ENCODE measurements at places on chromosomes 12 and 14.
A peak's percentile ranks its signal among the peaks of the same experiment; 100 is the strongest.

GRCh38 chr12:79200176-79200575, 335.6 kb downstream of the SYT1 start:
- no peak for DNase-seq

DNA sequence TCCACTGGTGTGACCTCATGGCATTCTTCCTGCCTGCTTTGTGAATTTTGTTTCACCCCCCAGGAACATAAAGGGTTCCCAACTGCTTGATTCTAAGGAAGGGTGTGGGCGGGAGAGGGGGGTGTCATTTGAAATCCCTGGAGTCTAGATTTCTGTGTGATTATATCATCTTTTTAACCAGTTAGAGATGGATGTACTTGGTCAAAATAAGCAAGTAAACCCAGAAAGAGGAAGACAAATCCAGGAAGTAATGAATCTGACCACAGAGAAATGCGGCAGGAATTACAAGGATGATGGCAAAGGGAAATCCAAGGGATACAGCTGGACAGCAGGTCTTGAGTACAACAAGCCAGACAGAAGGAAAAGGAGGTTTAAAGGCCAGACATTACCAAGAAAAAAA, 38.9 kb downstream of the DMAC2L start:
- no peak for DNase-seq

- DNase-seq: no peak
Measured at GRCh38 chr14:88196116-88196890, 126.8 kb downstream of the KCNK10 start.

DNA sequence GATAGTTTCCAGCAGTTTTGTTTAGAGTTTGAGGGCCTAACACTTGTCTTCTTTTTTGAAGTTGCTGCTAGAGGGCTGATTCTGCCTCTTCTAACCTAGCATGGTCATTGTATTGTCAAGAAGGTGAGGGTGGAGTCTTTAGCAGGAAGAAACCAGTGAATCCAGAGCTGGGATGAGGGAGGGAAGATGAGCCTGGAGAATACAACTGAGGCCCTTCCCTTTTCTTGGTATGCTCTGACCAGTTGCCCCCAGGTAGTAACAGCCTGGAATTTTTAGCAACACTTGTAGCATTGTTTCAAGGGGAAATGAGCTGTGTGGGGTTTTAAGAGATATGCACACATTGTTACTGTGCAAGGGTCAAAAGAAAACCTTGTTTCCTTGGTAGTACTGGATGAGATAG, 9.0 kb downstream of the FLVCR2 start:
- DNase-seq: peak; percentile 63

DNA sequence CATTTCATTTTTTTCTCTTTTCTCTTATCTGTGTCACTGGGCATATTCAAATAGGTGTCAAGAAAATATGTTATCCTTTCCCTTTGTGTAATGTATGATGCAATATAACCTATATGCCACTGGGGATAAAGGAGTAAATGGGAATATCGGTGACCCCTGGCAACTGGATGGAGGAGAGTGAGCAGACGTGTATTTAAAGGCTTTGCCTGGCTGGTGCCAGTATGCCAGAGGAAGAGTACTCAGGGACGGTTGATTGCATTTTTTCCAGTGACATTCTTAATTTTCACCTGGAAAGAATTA, 12.0 kb upstream of the STXBP6 start:
- DNase-seq: no peak

- no peak for DNase-seq
Measured at GRCh38 chr14:68947802-68948201, 31.3 kb downstream of the ACTN1 start.

GRCh38 chr12:77751939-77752338, 78.8 kb upstream of the NAV3 start:
- DNase-seq: no peak

DNA sequence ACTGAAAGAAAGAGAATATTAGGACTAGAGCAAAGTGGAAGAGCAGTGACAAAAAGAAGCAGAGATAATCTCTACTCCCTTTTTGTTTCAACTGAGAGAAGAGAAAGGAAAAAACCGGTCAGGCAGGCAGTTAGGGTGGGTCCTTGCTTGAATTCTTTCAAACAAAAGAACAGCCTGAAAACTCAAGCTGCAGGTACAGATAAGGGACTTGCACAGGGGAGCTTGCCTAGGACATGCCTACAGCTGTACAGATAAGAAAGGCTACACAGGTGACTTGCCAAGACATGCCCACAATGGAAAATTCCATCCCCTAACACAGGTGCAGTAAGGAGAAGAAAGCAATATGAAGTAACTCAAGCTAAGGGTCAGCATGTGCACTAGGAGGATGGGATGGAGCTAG, 532.2 kb upstream of the MIS18BP1 start:
- DNase-seq: peak; percentile 63

DNA sequence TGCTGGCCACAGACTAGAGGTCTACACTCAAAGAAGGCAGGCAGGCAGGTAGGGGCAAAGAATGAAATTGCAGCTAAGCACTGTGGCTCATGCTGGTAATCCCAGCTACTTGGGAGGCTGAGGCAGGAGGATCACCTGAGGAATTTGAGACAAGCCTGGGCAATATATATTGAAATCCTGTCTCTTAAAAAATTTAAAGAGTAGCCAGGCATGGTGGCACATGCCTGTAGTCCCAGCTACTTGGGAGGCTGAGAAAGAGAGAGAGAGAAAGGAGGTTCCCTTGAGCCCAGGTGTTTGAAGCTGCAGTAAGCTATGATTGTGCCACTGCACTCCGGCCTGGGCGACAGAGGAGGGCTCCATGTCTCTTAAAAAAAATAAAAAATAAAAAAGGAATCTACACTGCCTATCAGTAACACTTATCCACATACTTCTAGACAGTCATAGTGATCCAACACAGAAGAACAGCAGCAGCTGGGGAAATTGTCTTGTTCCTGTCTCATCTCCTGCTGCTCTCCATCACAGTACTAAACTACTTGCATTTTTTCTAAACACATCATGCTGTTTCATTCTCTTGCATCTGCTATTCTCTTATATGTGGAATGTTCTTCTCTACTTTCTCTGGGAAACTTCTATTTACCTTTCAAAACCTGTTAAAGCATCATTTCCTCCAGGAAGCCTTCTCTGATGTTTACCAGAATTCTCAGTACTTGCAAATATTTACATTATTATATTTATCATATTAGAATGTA, 57.2 kb downstream of the ATF7 start:
- DNase-seq: no peak

GRCh38 chr12:64955746-64956145, 131.3 kb downstream of the TBC1D30 start:
- DNase-seq: no peak

DNA sequence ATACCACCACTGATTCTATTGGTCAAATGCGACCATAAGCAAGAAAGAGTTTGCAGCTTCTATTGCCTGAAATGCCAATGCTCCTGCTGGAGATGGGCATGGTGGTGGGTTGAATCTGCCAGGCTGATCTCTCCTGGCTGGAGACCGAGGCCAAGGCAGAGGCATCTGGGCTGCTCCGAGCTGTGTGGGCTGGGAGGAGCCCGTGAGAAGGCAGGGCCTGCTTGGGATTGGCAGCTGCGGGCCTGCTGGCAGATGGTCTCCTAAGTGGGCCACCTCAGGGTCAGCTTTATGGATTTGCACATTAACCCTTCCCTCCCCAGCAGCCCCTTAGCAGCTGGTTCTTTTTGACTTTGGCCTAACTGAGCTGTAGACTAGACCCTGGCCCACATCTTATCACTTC, 25.4 kb downstream of the SRRM4 start:
- no peak for DNase-seq

DNA sequence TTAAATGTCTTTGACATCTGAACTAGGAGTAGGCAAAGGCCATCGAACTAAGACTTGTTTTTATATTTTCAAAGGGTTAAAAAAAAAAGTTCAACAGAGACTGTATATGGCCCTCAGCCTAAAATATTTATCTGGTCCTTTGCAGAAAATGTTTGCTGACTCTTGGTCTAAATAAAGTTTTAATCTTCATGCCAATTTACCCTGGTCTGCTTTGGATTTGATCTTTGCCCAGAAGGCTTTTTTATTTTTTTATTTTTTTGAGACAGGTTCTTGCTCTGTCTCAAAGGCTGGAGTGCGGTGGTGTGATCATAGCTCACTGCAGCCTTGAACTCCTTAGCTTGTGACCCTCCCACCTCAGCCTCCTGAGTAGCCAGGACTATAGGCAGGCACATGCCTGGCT, 47.1 kb downstream of the SPATS2 start:
- no peak for DNase-seq

DNA sequence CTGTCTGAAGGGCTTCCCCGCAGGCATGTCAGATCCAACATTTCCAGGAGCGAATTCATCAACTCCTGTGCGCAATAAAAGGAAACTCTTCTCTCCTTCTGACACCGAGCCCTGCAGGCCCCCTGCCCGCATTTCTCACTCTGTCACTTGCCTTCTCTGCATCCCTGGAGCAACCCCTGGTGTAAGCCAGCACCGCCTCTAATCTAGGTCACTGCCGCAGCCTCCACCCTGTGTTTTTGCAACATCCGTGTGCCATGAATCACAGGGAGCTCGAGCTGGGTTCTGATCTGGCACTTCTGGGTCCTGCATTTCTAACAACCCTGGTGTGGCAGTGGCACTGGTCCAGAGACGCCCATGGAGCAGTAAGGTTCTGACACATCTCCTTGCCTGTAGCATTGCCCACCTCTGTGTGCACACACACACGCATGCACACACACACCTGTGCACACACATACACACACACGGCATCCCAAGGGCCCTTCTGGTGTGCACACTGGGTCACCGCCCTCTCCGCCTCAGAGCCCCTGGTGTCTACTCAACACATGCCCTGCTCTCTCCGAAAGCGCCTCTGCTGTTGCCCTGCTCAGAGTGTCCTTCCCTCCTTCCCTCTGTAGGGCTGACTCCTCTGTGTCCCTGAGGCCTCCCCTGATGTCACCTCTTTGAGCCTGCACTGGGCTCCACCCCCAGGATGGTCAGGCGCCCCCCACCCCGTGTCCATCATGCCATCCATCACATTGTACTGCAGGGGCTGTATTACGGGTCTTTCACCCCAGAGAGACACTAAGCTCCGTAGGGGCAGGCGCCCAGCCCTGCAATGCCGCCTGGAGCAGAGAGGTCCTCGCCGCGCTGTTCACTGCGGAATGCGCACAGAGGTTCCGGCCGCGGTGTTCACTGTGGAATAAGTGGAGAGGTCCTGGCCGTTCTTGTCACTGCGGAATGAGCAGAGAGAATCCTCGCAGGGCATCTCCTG, 111.4 kb upstream of the SFSWAP start:
- no peak for DNase-seq

DNA sequence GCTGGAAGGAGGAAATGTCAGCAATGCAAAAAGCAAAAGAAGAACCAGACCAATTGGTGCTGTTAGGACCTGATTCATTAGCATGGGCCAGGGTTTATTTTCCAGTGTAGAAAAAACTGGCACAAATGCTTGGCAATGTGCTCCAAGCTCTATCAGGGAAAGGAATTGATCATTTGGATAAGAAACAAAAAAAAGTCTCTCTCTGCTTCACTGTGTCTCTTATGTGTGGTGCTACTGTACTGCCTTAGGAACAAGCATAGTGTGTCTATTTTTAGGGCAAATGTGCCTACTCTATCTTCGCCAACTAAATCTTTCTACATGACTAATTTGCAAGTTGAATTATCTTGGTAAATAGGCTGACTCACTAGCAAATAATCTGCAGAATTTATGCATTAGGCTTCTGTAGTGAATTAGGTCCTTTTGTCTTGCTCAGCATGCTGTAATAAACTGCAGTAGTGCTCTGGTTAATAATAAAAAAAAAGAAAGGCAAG, 236.7 kb downstream of the MDGA2 start:
- no peak for DNase-seq

DNA sequence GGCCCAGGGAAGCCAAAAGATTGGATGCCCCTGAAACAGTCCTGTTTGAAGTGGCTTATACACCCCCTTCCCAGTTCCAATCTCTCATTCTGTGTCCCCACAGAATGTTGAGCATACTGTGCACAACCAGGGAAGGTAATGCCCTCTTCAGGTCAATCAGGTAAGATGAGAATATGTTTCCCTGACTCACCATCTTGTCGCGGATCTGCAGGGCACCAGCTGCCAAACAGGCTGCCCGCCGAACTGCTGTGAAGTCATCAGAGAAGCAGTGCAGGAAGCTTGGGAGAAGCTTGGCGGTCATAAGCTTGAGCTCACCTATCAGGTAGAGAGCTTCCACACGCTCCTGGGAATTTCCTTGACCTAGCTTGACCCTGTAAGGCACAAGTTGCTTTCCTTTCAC, 9.6 kb downstream of the RIOX1 start:
- DNase-seq: no peak

DNA sequence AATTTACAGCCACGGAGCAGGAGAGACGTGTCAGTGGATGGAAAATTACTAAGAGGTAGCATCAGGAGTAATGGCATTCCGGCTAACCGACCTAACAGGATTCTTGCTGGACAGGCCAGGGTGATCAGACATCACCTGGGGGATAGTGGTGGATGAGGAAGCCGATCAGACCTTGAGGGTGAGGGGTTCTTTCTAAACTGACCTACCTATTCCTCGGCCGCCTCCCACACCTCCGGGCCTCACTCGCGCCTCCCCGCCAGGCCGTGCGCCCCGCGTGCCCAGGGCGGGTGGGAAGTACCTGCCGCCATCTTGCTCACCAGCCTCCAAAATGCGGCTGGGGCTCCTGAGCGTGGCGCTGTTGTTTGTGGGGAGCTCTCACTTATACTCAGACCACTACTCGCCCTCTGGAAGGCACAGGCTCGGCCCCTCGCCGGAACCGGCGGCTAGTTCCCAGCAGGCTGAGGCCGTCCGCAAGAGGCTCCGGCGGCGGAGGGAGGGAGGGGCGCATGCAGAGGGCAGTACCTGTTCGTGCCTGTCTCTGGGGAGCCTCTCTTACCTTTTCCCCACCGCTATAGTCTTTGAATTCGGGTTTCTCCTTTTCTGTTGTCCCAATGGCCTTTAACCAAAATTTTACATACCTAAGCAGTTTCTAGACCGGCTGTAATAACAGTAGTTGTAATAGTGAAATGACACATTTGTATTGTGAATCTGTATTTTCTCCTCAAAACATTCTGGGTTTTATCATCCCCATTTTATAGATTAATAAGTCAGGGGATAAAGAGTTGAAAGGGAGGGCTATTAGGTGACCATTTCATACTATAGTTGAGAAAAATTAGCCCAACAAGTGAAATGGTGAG, at the start of gene TMPRSS12:
TMPRSS12 (plus strand) TSS at position 290 of the 857 bp plus-strand sequence; CDS start at position 329, 39 bp downstream.
- peak; percentile 96 for DNase-seq

GRCh38 chr12:18546399-18546798, 191.4 kb downstream of the PLCZ1 start:
- DNase-seq: no peak

DNA sequence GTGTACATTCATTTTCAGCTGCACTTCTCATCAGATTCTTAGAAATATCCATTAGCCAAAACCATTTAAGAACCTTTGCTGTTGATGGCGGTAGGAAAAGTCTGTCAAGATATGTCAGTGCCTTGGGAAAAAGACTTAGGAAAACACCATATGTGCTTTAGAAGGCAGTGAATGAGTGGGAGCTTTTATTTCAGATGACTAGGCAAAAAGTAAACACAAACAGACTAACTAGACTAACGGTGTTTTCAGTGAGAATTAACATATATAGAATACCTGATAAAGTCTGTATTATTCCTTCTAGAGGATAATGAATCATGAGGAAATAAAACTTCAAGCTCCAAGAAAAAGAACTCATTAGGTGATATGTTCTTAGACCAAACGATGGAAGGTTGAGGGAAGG, 418.9 kb downstream of the NAV3 start:
- DNase-seq: no peak

- no peak for DNase-seq
Measured at GRCh38 chr12:46788072-46788887, 37.5 kb downstream of the SLC38A4 start.

- no peak for DNase-seq
Measured at GRCh38 chr14:73365727-73366126, 92.6 kb downstream of the NUMB start.

Data from islet precursor cell (in vitro differentiated cells).